NCI-H2171 treated with DMSO at 0.1 percent for 48 hours (cell line): ENCODE measurements at places on chromosomes 11 and 22.

DNA sequence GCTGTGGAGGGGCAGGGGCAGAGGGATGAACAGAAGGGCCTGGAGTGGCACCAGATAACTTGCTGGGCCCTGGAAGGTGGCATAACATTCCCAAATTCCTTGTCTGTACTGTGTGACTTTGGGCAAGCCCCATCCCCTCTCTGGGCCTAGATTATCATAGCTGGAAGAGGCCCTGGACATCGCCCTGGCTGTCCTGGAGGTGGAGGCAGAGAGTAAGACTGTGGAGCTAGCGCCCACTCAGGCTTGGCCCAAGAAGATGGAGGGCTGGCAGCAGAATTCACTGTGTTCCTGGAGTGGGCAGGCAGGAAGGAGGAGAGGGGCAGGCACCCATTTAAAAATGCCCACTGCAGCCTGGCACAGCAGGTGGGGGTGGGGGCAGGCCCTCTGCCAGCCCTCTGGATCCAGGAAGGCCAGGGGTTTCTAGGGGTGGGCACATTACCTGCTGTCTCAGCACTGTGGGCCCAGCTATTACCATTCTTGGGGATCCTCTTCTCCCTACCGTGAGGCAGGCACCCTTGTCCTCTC is 22.6 kb downstream of the ARHGEF17 start:
- no peak for DNase-seq

GRCh38 chr22:46923394-46923793 is 160.9 kb downstream of the TBC1D22A start:
- no peak for DNase-seq

GRCh38 chr11:45250035-45250718 is 36.0 kb downstream of the SYT13 start:
- no peak for DNase-seq

GRCh38 chr22:49298834-49299750 is 528.6 kb downstream of the BRD1 start:
- DNase-seq, result no peak

- DNase-seq, result no peak
Observed at GRCh38 chr11:117002639-117003299, 95.5 kb downstream of the SIK3 start.

GRCh38 chr11:104979839-104980238 is 11.5 kb upstream of the CASP4 start:
- no peak for DNase-seq
